ENCODE measurements at places on chromosomes 13 and 19. TPM values are rescaled to one million over a fixed set of nuclear protein-coding genes. Genes with fewer than 3 reads are reported as not detected.

LSM4 gene
- polyA plus RNA-seq = 87.8 TPM

KLK3 gene
- not detected for polyA plus RNA-seq

SIGLEC12 gene
- polyA plus RNA-seq = not detected

GTF3A gene
- 162 TPM for polyA plus RNA-seq

DNA sequence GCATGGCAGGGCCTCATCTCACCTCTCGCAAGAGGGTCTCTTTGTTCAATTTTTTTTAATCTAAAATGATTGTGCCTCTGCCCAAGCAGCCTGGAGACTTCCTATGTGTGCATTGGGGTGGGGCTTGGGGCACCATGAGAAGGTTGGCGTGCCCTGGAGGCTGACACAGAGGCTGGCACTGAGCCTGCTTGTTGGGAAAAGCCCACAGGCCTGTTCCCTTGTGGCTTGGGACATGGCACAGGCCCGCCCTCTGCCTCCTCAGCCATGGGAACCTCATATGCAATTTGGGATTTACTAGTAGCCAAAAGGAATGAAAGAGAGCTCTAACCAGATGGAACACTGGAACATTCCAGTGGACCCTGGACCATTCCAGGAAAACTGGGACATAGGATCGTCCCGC is 8.0 kb downstream of the FXYD3 start:
- no peak for DNase-seq

DNA sequence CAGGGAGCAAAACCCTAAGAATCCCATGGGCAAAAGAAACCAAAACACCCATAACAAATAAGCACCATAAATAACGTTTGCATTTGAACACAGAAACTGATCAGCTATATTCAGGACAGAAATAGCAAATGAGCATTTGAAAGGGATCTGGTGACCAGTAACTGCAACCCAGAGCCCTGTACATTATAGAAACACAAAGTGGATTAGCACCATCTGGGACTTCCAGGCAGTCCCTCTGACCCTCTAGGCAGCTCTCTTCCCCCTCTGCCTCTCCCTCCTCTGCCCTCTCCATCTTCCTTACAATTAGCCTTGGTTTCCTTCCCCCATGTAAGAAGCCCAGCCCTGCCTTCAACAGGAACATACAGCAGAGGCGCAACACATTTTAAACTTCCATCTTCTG is 215.0 kb downstream of the DCLK1 start:
- no peak for DNase-seq

DNA sequence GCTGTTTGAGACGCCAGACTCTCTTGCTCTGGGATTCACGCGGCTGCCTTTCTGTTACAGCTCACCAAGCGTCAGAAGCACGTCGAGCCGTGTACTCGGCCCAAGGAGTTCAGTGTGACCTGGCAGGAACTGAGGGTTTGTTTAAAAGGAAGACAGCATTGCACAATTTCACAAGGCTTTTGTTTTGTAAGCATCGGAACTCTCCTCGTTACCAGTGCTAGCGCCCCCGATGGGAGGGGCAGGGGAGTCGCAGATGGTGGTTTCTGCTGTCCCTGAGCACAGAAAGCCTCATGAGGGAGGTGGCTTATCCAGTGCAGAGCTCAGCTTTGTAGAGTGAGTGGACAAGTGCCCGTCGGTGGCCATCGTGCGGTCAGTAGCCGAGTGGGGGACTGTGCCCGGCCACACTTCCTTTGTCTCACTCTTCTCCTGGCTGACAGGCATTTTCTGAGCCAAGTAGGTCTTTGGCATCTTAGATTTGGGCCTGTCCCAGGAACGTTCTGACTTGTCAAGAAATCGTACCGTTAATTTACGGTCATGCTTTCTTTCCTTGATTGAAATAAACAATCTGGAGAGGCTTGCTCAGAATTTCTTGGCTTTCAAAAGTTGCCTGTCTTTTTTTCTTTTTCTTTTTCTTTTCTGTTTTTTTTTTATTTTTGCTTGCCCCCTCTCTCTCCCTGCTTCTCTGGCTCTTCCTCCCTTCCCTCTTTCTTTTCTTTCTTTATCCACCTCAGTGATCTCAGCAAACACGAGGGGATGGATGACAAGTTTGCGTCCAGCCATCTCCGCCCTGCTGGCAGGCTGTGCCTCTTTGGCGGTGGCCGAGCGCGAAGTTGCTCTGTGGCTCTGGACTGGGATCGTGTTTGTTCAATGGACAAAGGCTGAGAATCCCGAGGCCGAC is 7.7 kb downstream of the KDM4B start:
- DNase-seq = peak; percentile 56

DNA sequence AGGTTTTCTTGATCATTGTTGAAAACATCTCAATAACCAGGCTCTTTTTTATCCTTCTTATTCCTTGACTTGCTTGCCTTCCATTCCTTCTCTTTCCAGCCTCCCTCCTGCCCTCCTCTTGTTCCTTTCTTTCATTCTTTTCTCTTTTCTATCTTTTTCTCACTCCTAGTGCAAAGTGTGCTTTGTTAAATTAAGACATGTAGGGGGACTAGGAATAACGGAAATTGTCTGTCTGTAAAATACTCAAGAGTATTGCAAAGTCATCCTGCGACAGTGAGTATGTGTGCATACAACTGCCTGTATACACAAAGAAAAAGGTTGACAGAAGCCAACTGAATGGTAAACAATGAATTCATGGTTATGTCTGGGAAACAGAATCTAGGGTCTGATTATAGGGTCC is 70.1 kb downstream of the LRRC63 start:
- no peak for DNase-seq

- no peak for DNase-seq
These were observed 57.8 kb upstream of the POSTN start for GRCh38 chr13:37656247-37656940.

DNA sequence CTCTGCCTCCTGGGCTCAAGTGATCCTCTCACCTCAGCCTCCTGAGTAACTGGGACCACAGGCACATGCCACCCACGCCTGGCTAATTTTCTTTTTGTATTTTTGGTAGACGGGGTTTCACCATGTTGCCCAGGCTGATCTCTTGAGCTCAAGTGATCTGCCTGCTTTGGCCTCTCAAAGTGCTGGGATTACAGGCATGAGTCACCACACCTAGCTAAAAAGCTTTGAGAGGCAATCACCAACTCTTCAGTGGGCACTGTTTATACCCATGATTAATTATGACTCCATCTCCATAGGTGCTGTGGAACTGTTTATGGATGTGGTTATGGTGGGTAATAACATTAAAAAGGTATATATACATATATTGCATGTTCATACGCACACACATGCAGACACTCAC is 7.5 kb upstream of the RBM26 start:
- DNase-seq = no peak

- no peak for DNase-seq
These were observed 186.6 kb downstream of the TM9SF2 start for GRCh38 chr13:99687723-99688397.

GRCh38 chr13:40631605-40632004 is 34.8 kb downstream of the FOXO1 start:
- no peak for DNase-seq

GRCh38 chr19:49859682-49860335 is 7.6 kb downstream of the PNKP start:
- no peak for DNase-seq

DNA sequence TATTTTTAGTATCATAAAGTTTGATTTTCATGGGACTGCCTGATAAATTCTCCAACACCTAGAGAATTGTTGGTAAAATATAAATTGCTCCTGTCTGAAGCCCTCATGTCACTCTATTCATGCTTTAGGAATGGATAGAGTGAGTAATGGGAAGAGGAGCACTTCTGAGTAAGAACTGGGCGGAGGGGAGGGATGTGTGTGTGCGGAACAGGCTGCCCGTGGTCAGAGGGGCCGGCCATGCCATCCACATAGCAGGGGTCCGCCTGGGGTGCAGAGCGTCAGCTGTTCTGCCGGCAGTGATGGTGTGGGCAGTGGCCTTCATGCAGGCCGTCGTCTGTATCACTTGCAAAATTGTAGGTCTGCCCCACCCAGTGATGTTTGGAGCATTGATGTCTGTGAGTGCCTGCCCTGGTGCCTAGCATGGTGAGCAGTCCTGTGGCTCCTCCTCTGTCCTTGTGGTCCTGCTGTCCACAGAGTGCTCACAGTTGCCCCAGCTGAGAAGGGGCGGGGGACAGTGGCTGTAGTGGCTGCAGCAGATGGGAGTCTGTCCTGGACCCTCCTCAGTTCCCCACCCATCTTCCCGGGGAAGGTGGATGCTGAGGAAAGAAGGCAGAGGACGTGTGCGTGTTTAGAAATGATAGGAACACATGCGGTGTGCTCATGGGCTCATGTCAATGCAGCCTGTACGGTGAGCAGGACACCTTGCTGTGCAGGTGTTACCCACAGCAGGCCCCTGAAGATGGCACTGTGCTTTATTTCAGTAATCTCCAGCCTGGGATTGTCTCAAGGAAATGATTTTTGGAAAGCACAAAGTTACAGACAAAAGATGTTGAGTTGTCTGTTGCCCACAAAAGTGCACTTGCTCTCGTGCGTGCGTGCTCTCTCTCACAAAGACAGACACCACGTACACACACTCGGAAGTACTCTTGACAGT is 49.4 kb upstream of the TEX29 start:
- DNase-seq = no peak

GRCh38 chr13:39767791-39768517 is 112.5 kb downstream of the COG6 start:
- DNase-seq = no peak

GRCh38 chr13:75596657-75597182 is 39.4 kb upstream of the LMO7 start:
- no peak for DNase-seq

- no peak for DNase-seq
These were observed 2.3 kb downstream of the RPL13A start for GRCh38 chr19:49489601-49490167.

GRCh38 chr13:74061926-74062595 is 72.1 kb downstream of the KLF12 start:
- no peak for DNase-seq

- DNase-seq = peak; percentile 19
These were observed 43.2 kb downstream of the ZNF571 start for GRCh38 chr19:37551129-37551993.

DNA sequence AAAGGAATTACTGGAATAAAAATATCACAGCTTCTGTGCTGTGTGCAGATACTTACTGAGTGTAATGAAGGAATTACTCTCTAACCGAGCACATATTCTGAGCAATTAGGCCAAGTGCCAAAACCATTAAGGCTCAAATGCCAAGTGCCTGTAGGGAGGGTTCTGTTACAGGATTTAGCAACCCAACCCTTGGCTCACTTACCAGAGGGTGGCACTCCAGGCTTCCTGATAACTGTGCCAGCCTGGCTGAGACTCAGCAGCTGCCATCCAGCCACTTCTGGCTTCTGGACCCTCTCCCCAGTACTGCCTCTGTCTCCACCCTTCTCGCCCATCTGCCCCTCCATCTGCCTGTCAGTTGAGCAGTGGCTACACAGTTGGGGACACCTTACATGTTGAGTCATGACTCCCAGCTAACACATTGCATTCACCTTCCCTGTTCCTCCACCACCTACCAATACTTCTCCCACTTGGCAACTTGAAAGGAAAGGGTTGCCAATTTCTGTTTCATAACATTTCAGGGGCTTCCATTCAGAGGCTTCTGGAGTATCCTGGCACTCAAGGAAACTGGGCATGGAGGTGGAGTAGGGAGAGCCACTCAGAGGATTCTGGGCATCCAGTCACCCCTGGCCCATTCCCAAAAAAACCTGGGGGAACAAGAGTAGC is 110.5 kb downstream of the COG6 start:
- no peak for DNase-seq

GRCh38 chr19:1783874-1784273 is 28.2 kb downstream of the ATP8B3 start:
- DNase-seq = no peak

DNA sequence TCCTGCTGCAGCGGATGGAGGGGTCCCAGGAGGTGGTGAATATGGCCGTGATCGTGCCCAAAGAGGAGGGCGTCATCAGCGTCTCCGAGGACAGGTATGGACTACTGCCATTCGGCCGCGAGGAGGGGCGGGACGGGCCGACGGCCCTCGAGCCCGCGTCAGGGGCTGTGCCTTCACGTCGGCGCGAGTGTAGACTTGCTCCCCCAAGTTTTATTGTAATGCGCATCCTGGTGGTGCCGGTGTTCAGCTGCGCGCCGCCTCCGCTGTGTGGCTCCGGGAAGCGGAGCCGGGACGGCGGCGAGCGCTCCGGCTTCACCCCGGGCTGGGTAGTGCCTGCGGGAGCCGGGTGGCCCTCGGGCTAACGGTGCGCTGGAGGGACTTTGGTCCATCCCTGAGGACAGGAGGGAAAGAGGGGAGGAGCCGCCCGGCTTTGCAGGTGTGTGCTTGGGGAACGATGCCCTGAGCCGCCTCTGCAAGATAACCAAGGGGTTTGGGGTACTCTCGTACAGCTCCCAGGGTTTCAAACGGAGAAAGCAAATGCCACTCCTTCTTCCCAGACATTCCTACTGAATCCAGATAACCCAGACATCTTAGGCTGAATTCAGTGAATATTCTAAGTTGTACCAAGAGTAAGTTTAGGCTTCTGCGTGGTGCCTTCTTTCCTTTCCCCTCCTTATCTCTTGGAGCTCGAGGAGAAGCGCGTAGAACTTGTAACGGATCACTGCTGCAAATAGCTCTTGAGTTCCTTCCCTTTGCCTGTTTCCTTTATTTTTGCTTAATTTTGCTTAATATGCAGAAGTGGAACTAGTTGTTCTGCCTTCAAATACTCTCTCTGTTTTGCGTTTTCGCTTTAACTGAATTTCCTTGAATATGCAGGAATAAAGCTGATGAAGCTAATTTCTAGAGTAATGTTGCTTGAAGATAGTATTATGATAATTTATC is 740 bp downstream of the WDFY2 start:
- no peak for DNase-seq

DNA sequence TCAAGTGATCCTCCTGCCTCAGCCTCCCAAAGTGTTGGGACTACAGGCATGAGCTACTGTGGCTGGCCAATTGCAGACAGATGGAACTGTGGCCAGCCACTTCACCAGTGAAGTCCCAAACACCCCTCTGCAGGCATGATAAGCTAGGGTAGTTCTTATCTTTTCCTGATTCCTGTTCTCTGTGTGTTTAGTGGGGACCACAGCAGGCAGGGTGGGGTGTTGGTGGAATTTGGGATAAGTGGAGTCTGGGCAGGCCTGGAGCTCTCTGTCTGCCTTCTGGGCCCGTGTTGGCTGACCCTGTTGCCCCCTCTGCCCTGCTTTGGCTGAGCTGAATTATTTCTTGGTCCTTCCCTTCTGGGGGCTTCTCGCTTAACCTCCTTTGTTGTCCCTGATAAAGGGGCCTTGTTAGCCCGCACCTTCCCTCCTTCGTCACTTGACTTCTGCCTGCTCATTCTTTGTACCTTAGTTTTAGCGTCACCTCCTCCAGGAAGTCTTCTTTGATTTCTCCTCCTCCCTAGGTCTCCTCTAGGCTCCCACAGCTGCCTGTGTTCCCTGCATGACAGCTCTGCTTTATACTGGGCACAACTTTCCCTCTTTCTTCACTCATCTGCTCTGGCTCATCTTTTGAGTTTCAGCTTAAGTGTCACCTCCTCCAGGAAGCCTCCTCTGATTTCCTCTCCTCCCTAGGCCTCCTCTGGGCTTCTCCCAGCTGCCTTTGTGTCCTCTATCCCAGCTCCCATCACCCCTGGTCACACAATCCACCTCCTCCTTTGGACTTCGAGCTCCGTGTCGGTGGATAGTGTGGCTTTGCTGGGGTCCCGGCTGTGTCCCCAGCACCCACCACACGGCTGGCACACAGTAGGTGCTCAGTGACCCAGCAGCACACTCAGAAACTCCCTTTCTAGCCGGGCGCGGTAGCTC is 1.7 kb upstream of the NCLN start:
- DNase-seq = no peak

GRCh38 chr13:23074075-23074828 is 106.5 kb upstream of the SGCG start:
- no peak for DNase-seq
